Brain (organoid and tissue), 16 donors: ENCODE measurements at places on chromosomes 7 and 10. TPM values are rescaled to one million over a fixed set of nuclear protein-coding genes. Genes with fewer than 3 reads are reported as not detected.

DNA sequence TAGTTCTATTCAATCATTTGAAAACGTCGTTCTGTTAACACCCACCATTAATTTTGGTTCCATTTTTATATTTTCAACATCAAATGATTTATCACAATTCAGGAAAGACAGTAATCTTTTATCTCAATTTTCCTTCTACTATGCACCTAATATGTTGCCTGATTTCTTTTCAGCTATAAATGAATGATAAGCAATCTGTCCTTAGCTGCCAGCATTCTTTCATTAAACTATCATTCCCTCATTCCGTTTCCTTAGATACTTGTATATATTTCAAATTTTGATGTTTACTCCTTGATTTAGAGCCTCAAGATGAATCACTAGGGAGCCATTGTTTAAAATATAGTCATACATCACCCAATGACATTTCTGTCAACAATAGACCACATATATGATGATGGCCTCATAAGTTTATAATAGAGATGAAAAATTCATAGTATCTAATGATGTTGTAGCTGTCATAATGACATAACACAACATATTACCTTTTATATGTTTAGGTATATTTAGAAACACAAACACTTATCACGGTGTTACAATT is 661.7 kb downstream of the IPMK start:
- no peak for DNase-seq

Gene ZP3
- 34.4 TPM for polyA plus RNA-seq

- no peak for DNase-seq
Measured at GRCh38 chr7:127782654-127783559, 130.9 kb downstream of the SND1 start.

GRCh38 chr7:143043391-143043790 is 8.8 kb upstream of the OR6V1 start:
- DNase-seq, result no peak

GRCh38 chr7:232410-233248 is 40.3 kb downstream of the FAM20C start:
- no peak for DNase-seq

DNA sequence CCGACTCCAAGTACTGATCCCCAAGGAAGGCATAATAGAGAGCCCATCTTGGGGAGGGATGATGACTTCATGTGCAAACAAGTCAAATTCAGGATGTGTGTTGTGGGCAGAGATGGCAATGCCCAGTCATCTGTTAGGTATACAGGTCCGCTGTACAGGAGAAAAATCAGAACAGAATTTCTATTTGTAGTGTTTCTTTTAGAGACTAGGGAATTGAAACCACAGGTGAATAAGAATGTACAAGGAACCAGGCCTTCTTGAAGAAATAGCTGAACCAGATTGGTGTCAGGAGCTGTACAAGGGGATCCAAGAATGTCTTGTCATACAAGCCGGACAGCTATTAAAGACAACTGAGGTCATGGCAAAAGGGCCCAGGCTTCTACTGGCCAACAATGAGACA is 147.9 kb downstream of the PFKFB3 start:
- no peak for DNase-seq

Gene CALHM3
- polyA plus RNA-seq, result not detected

DNA sequence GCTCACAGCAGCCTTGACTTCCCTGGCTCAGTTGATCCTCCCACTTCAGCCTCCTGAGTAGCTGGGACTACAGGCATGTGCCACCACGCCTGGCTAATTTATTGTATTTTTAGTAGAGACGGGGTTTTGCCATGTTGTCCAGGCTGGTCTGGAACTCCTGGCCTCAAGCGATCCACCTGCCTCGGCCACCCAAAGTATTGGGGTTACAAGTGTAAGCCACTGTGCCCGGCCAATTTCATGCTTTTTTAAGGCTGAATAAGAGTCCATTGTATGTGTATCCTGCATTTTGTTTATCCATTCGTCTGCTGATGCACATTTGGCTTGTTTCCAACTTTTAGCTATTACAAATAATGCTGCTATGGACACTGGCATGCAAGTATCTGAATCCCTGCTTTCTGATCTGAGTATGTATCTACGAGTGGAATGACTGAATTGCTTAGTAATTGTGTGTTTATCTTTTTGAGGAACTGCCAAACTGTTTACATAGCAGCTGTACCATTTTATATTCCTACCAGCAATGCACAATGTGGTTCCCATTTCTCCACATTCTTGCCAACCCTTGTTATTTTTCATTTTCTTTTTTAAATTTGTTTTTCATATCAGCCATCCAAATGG is 37.3 kb upstream of the TPST1 start:
- peak; percentile 29 for DNase-seq

GRCh38 chr7:33517191-33517590 is 387.8 kb downstream of the BBS9 start:
- no peak for DNase-seq

- DNase-seq, result no peak
Measured at GRCh38 chr10:102633848-102634247, 10.4 kb upstream of the TRIM8 start.

DNA sequence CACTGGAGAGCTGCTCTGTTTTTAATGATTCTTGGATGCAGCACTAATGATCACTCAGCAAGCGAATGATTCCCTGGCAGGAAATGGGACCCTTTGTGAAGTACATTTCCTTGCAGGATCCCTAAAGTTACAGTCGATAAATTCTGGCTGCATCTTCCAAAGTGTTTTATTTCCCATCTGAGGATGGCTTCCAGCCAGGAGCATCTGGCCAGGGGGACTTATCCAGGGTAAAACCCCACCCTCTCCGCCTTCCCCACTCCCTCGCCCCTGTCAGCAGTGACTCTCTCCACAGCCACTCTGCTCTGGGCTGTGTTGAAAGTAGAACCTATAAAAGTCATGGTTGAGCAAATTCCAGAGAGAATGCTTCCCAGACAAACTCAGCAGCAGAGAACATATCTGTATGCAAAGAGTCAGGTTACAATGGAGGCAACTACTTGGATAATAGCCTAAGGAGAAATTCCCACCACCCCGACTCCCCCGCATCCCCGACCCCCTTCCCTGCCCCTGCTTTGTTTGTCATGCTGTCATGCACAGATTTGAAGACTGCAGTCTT is 111.0 kb upstream of the ANLN start:
- DNase-seq, result peak; percentile 58

Gene TMEM26
- polyA plus RNA-seq, result 0.25 TPM

Gene DLX6
- polyA plus RNA-seq, result 5.5 TPM

GRCh38 chr10:72953687-72954086 is 919 bp downstream of the PLA2G12B start:
- no peak for DNase-seq

DNA sequence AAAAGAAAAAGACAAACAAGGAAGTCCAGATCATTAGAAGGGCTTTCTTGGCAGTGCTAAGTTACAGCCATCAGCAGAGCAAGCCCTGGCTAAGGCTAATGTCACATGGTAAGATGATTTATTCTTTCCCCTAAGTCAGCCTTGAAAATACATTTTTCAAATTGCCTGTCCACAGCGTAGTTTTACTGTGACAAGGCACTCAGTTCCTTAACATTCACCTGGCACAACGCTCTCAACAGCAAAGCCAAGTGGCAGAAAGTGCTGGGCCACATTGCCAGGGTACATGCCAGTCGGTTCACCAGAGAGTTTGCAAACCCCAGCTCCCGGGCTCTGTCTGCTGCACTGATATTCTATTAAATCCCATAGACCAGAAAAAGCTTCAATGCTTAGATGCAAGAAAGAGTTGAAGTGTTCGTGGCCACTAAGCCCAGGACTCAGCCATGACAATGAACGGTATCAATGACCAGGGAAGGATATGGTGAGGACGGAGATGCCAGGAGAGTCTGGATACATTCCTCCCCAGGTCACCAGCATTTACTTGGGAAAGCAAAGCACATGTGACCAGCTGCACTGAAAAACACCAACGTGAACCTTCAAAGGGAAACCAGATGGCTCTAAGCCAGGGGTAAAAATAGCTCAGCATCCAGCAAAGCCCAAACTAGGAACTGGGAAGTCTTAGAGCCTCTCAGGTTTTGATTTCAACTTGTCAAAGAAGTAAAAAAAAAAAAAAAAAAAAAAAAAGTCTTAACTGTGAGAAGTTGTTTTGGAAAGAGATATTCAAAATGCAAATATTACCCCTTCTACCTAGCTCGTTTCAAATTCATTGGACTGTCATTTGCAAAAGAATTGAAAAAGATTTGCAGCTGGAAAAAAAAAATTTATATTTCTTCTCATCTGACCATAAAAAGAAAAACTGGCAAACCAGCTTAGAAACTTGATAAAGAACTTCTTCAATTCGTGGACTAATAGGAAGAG is 23.9 kb upstream of the MPP7 start:
- DNase-seq, result no peak

- no peak for DNase-seq
Measured at GRCh38 chr10:26481914-26482550, 43.9 kb downstream of the APBB1IP start.

- no peak for DNase-seq
Measured at GRCh38 chr10:5416981-5417380, 4.6 kb downstream of the NET1 start.

Gene RET
- polyA plus RNA-seq, result 23.7 TPM

DNA sequence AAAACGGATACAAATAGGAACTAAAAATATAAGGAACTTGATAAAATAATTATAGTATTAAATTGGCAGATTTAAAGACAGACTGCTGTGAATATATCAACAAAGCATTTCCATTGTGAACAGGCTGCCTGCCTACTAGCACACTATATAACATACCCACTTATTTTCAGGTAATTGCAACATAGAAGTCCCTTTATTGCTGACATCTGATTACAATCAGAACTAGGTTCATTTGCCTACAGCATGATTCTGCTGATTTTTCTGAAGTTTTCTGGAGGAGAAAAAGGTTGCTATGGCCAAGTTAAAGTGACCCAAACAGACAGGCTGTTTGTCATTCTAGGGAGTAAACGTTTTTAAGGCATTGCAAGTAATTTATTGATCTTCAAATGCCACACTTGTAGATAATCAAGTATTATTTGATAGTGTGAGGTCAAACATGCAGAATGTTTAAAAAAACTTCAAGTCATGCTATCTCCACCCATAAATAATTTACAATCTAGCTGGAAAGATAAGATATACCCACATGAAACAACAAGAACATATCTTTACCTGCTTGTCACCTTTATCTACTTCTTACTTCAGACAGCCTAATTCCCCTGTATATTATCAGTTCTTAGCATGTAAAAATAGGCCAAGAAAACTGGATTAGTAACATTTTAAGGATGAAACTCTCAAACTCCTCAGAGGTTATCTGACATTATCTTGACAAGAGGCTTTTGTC is 40.5 kb downstream of the MTPN start:
- DNase-seq, result no peak

DNA sequence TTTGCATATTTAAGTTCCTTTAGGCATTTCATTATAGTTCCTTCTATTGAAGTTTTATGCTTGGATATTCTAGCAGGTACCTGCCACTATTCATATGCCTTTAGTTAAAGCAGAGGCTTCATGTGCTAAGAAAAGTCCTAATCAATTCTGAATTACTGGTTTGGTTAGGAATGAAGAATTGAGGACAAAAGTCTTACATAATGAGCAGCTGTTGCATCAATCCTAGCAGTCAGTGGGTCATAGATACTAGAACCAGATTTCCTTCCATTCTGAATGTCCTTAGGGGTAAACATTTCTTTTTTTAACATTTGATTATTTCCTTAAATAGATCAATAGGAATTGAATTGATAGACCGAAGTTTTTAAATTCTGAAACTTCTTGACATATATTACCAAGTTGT is 59.2 kb downstream of the CDK13 start:
- DNase-seq, result no peak

DNA sequence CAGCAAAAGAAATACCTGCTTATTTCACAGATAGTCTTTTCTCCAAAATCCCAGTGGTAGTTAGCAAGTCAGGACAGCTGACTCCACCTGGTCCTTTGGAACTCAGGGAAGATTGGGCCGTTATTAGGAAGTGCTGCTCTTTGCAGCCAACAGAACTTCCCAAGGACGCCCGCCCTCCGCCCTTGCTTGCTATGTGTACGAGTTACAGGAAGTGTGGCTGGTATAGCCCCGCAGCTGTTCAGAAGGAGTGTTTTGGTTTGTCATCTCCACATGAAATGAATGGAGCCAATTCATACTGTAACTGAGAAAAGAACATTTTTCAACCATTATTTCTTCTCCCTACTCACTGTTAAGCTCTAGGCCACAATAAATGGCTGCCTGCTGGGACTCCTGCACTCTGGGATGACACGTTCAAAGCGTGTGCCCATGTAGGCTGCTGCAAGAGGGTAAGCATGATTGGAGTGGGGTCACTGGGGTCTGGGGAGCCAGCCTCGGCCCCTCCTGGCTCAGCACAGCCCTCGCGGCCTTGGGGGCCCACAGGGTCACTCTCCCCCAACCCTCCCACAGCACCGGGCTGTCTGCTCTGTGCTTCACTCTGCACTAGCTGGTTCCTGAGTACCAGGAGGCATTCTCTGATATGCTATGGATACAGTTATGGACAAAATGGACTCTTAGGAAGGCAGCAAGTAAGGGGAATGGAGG is 244.0 kb downstream of the EBF3 start:
- DNase-seq, result no peak

Gene TMEM273
- polyA plus RNA-seq, result 7.4 TPM

Gene SPDYE9
- polyA plus RNA-seq, result not detected

DNA sequence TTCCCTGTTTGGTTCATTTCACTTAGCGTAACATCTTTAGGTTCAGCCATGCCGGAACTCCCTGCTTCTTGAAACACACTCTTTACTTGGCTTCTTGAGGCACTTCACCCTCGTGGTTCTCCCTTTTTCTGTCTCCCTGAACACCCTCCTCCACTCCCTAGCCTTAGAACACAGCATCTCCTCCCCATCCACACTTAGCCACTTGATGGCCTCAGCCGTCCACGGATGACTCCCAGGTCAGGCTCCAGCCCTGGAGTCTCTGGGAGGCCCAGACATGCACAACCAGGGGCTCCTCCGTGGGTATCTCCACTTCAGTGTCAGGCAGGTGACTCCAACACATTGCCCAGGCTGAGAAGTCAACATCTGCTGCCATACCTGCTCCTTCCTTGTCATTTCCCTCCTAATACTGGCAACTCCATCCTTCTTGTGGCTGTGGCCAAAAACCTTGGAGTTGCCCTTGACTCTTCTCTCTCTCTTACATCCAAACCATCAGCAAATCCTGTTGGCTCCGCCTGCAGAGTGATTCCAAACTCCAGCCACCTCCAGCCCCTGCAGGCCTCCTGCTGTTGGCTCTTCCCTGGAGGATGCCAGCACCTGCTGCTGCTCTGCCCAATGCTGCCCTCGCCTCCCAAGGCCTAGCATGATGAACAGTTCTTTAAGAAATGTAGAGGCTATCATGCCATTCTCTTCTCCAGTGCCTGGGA is 8.4 kb upstream of the INMT start:
- no peak for DNase-seq

DNA sequence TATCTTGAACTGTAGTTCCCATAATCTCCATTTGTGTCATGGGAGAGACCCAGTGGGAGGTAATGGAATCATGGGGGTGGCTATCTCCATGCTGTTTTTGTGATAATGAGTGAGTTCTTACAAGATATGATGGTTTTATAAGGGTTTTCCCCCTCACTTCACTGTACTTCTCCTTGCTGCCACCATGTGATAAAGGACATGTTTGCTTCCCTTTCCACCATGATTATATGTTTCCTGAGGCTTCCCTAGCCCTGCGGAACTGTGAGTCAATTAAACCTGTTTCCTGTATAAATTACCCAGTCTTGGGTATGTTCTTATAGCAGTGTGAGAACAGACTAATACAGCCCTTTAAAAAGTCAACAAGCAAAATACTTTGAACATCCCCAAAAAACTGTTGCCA is 427.7 kb downstream of the HTR7 start:
- no peak for DNase-seq

Gene MBL2
- polyA plus RNA-seq, result not detected

Gene LRRC4
- polyA plus RNA-seq, result 7.8 TPM
